Pancreas (tissue), 10 donors: ENCODE measurements at places on chromosomes 5 and 9. TPM values are rescaled to one million over a fixed set of nuclear protein-coding genes. Genes with fewer than 3 reads are reported as not detected.

FBXO10 gene
- 7.0 TPM for total RNA-seq

DNA sequence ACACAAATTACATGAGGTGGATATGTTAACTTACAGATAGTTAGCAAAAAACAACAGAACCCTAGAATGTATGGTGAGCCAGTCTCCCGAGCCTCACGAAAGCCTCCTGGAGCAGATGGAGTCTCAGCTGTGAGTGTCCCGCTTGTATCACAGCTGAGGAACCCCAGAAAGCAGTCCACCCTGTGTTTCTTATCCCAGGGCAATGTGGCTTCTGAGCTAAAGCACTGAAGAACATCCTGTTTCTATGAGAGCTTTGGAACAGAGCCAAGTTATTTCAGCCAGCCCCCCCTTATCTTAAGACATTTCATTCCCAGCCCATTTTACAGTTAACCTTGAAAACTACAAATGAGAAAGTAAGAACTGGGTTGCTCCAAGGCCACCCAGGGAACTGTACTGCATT is 1220.9 kb upstream of the CDH6 start:
- no peaks in the 10 kb centered on the region for H3K27me3 ChIP-seq
- no peaks in the 10 kb centered on the region for H3K36me3 ChIP-seq
- H3K4me1 ChIP-seq: no peaks in the 10 kb centered on the region
- H3K4me3 ChIP-seq: no peak overlapping the region
- DNase-seq: no peak
- no peak overlapping the region for H3K27ac ChIP-seq

FOXD4 gene
- 0.35 TPM for total RNA-seq

GRCh38 chr5:1330146-1330846 is 14.6 kb downstream of the CLPTM1L start:
- no peaks in the 10 kb centered on the region for H3K4me1 ChIP-seq
- no peaks in the 10 kb centered on the region for H3K27me3 ChIP-seq
- H3K4me3 ChIP-seq: no peak overlapping the region
- H3K27ac ChIP-seq: no peak overlapping the region
- DNase-seq: no peak

- H3K27ac ChIP-seq: no peak overlapping the region
- no peak overlapping the region for H3K4me3 ChIP-seq
- no peaks in the 10 kb centered on the region for H3K27me3 ChIP-seq
These were observed 159.4 kb downstream of the KDM4C start for GRCh38 chr9:6917162-6917561.

SRA1 gene
- total RNA-seq: 10.8 TPM

DNA sequence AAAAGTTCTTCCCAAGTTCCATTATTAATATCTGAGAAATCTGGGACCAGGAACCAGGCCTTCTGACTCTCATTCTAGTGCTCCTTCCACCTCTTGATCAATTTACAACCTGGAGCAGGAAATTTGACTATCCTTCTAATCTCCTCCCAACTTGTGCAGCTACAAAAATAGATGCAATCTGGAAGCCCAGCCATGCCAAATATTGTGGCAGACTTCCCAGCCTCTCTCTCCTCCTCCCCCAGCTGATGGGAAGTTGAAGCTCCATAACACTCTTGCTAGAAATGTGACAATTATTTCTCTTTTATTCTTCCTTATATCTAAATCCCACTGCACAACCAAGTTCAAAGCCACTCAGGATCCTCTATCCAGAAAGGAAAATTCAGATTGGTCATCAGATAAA is 252.1 kb downstream of the SEC61B start:
- H3K27me3 ChIP-seq: no peaks in the 10 kb centered on the region
- no peak for DNase-seq

GRCh38 chr5:154118893-154119336 is 71.6 kb upstream of the GALNT10 start:
- DNase-seq: no peak
- H3K4me3 ChIP-seq: no peak overlapping the region
- no peaks in the 10 kb centered on the region for H3K27me3 ChIP-seq
- no peaks in the 10 kb centered on the region for H3K36me3 ChIP-seq

BNIP1 gene
- total RNA-seq: 11.6 TPM

DNA sequence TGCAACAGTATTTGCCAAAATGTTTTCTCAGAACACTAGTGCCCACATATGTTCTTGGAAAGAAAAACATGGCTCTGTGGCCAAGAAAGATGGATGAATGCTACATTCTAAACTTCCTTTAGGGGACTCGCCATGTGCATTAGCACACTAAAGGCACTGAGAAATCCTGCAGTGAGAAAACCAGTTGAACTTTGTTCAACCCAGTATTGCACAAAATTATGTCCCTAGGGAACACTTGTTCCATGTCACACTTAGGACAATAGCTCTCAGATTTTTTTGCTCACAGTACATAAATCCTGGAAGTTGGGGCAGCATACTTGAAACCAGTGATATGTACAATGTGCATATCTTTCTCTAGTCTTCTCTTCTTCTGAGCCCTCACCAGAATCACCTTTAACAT is 96.6 kb downstream of the ADRB2 start:
- H3K27me3 ChIP-seq: no peaks in the 10 kb centered on the region
- H3K4me1 ChIP-seq: no peaks in the 10 kb centered on the region
- H3K4me3 ChIP-seq: no peak overlapping the region
- H3K27ac ChIP-seq: no peak overlapping the region

DNA sequence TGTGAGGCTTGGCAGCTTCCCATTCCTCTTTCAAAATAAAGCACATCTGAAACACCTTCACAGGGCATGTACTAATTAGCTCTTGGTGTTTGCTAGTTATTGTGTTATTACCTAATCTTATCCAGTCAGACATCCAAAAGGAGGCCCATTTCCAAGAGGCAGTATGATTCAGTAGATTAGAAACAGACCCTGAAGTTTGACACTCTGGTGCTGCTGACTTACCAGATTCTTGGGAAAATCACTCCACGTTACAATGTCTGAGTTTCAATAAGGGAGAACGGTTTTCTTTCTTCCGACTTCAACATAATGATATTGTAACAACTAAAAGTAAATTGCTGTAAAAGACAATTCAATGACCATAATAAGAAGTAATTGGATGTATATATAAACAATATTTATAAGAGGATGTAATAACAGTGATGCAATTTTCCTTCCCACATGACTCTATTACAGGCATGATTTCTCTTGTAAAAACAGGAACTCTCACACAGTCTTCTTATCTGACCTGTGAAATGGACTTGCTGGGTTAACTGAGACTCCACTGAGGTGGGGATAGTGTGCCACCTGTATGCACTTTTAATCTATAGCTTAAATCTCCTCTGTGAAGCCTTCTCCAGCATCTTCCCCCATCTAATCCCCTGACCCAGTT is 181.3 kb upstream of the ELL2 start:
- no peak overlapping the region for H3K27ac ChIP-seq
- peaks cover 8% of the 10 kb centered on the region for H3K4me1 ChIP-seq
- no peaks in the 10 kb centered on the region for H3K36me3 ChIP-seq
- no peak overlapping the region for H3K4me3 ChIP-seq
- no peaks in the 10 kb centered on the region for H3K27me3 ChIP-seq
- no peak for DNase-seq

DNA sequence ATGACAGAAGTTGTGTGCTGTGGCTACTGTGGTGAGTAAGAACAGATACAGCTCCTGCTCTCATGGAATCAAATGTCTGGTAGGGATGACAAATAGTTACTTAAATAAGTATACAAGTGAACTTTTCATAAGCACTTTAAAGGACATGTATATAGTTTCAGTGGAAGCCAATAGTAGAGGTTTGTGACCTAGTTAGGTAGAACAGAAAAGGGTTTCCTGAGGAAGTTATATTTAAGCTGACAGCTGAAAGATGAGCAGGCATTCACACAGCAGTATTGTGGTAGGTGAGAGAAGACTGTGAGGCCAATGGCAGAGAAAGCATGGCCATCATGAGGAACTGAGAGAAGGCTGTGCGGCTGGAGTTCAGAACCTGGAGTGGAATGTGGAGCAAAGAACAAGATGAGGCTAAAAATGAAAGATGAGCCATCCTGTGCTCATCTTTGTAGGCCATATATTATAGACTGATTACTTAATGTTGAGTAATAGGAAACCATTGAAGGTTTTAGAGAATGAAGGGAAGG is 15.4 kb downstream of the FAM174A start:
- H3K27ac ChIP-seq: no peak overlapping the region
- H3K4me3 ChIP-seq: no peak overlapping the region
- H3K4me1 ChIP-seq: peaks cover 1% of the 10 kb centered on the region
- DNase-seq: no peak
- H3K27me3 ChIP-seq: no peaks in the 10 kb centered on the region

GRCh38 chr5:53041071-53041692 is 52.0 kb downstream of the ITGA2 start:
- peaks cover 13% of the 10 kb centered on the region for H3K4me1 ChIP-seq
- no peak for DNase-seq
- H3K27me3 ChIP-seq: no peaks in the 10 kb centered on the region

GRCh38 chr9:13241283-13241682 is 38.2 kb downstream of the MPDZ start:
- no peaks in the 10 kb centered on the region for H3K27me3 ChIP-seq
- H3K4me3 ChIP-seq: no peak overlapping the region
- DNase-seq: no peak
- H3K27ac ChIP-seq: no peak overlapping the region
- no peaks in the 10 kb centered on the region for H3K4me1 ChIP-seq

PHF24 gene
- total RNA-seq: 0.06 TPM

DNA sequence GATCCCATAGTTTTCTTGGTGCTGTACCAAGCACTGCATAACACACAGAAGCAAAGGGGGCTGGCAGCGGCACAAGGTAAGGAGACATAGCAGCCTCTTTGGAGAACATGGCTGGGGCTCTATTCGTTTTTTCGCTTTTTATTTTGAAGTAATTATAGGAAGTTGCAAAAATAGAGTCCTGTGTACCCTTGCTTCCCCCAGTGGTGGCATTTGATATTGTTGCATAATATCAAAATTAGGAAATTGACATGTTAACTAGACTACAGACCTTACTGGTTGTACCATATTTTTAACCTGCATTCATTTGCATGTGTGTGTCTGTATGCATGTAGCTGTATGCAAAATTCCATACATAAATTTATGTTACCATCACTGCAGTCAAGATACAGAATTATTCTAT is 6.6 kb upstream of the UBQLN1 start:
- no peaks in the 10 kb centered on the region for H3K4me1 ChIP-seq
- H3K36me3 ChIP-seq: no peaks in the 10 kb centered on the region
- DNase-seq: no peak
- H3K27ac ChIP-seq: no peak overlapping the region

GRCh38 chr9:129464972-129465833 is 155.7 kb downstream of the C9orf50 start:
- no peaks in the 10 kb centered on the region for H3K27me3 ChIP-seq
- no peaks in the 10 kb centered on the region for H3K36me3 ChIP-seq
- H3K27ac ChIP-seq: no peak overlapping the region

DNA sequence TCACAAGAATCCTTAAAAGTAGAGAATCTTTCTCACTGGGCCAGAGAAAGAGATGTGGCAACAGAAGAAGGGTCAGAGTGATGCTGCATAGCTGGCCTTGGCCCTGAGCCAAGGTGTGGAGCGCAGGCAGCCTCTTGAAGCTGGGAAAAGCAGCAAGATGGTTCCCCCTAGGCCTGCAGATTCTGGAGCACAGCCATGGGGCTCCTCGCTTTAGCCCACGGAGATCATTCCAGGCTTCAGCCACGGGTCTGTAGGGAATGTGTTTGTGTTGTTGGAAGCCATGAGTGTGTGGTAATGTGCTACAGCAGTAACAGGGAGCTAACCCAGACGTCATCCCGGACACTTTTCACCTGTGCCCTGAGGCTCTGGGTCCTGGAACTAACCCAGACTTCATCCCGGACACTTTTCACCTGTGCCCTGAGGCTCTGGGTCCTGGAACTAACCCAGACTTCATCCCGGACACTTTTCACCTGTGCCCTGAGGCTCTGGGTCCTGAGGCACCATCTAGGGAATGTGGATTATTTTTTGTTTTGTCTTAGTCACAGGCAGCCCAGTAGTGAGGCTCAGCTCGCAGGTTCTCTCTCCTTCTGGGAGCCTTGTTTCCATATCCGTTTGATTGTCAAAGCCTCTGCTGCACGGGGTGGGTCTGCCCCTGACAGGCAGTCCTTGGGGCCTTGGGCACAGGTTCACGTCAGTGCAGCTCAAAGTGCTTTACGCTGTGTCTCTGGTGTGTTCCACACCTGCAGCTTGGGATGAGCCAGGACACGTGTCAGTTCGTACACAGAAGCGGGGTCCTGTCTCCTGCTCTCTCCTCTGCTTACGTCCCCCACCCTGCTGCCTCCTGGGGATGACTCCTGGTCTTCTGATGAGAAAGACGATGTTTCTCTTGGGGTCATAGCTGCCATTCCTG is 56.3 kb upstream of the EXOC3 start:
- no peaks in the 10 kb centered on the region for H3K4me1 ChIP-seq
- no peak overlapping the region for H3K4me3 ChIP-seq
- no peak overlapping the region for H3K27ac ChIP-seq
- H3K27me3 ChIP-seq: no peaks in the 10 kb centered on the region
- H3K36me3 ChIP-seq: no peaks in the 10 kb centered on the region
- no peak for DNase-seq

- no peaks in the 10 kb centered on the region for H3K27me3 ChIP-seq
- peak overlapping the region; percentile 6 for H3K27ac ChIP-seq
- H3K36me3 ChIP-seq: no peaks in the 10 kb centered on the region
- no peak overlapping the region for H3K4me3 ChIP-seq
- no peak for DNase-seq
These were observed 16.7 kb downstream of the FAM193B start for GRCh38 chr5:177537389-177538361.

DNA sequence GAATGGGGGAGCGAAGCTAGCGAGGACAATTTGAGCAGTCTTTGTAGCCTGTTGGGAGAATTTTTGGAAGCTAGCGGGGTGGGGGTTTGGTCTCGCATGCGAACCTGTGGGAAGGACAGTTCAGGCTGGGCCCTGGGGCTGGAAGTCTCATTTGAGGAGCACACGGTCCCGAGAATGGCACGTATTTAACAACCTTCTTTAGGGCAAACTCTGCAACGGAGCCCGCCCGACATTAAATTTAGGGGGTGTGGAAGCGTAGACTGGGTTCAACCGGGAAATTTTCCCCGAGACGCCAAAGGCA is 35.2 kb upstream of the NFIB start:
- no peaks in the 10 kb centered on the region for H3K36me3 ChIP-seq
- H3K4me3 ChIP-seq: peak overlapping the region; percentile 47
- no peak overlapping the region for H3K27ac ChIP-seq
- DNase-seq: no peak
- no peaks in the 10 kb centered on the region for H3K4me1 ChIP-seq
- H3K27me3 ChIP-seq: no peaks in the 10 kb centered on the region

GRCh38 chr9:83698976-83699585 is 8.7 kb downstream of the UBQLN1 start:
- H3K27ac ChIP-seq: no peak overlapping the region
- H3K36me3 ChIP-seq: no peaks in the 10 kb centered on the region
- peaks cover 26% of the 10 kb centered on the region for H3K4me1 ChIP-seq
- H3K4me3 ChIP-seq: no peak overlapping the region

ATOSB gene
- 7.5 TPM for total RNA-seq
